Fibroblast of the aortic adventitia (primary cell): ENCODE measurements at places on chromosomes 11 and 22.

GRCh38 chr11:108388576-108388975, 78.8 kb downstream of the C11orf65 start:
- DNase-seq, result no peak

- no peak for DNase-seq
Observed at GRCh38 chr22:33472462-33473344, 414.5 kb upstream of the SYN3 start.

DNA sequence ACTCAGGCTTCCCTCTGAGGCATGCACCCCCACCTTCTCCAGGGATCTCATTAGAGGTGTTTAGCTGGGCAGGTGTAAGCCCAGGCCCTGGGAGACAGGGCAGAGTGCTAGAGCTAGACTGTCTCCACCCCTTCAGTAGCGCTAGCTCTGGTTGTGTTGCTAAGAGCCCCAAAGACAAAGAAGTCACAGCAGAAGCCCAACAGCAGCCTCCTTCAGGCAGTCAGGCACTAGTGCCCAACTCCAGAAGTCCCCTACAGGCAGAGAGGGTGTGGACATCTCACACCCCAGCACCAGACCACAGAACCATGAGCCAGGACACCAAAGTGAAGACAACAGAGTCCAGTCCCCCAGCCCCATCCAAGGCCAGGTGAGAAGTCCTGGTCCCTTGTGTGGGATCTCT, at the start of gene CNGA4:
Gene CNGA4 (plus strand): TSS at position 188 of the 400 bp plus-strand sequence. CDS start 118 bp downstream, at position 306.
- no peak for DNase-seq

GRCh38 chr11:66860449-66860831, 3.6 kb downstream of the LRFN4 start:
- no peak for DNase-seq

DNA sequence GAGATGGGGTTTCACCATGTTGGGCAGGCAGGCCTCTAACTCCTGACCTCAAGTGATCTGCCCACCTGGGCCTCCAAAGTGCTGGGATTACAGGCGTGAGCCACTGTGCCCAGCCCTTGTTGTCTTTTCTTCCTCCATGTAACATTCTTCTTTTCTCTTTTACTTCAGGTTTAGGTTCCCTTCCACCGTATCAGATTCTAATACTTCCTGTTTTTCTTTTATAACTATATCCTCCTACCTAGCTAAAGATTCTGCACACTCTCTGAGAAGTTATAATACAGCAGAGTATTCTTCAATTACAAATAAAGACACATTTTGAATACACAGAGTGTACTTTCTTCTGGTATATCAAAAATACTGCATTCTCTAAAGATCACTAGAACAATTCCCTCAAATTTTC, 33.2 kb upstream of the GAB2 start:
- no peak for DNase-seq

DNA sequence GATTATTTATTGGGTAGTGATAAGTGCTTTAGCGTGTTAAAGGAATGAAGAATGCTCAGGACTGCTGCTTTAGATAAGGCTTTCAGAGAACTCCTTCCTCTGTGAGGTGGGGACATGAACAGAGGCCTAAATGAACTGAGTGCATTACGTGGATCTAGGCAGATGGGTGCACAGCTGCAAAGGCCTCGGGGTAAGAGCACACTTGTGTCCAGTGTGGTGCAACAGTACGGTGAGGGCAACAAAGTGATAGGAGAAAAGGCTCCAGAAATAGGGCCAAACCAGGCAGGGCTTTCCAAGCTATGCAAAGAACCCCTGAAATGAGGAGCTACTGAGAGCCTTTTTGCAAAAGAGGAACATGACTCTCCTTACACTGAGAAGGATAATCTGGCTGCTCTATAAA, 45.3 kb upstream of the ARHGAP32 start:
- no peak for DNase-seq

GRCh38 chr11:126268361-126268707, 361 bp downstream of the SRPRA start:
- DNase-seq, result no peak

DNA sequence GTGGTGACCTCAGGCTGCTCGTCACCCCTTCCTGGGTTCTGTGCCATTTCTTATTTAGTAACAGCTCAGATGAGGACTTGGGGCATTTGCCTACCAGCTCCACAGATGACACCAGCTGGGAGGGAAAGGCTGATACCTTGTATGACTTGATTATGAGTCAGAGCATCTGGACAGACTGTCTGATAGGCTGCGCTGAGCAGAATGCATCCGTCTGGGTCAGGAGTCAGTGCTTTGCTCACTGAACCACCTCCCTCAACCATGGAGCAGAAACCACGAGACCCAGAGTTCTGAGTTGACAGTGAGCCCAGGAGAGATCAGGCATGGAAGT, 6.8 kb downstream of the ST14 start:
- peak; percentile 93 for DNase-seq

DNA sequence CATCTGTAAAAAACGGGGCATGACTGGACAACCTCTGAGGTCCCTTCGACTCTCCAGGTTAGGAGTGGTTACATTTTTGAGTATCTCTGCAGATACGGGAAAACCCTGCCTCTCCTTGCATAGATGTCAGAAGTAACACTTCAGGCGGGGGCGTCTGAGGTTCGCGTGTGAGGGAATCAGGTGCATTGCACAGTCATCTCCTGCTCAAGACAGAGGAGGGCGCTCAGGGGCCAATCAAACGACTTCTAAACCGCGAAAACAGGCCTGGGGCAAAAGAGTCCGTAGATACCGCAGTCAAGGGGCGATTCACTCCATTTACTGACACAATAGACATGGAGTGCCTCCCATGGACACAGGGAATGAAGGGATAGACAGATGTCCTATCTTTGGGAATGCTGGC, 31.7 kb downstream of the KIRREL3 start:
- no peak for DNase-seq

GRCh38 chr11:83691451-83691950, 405.3 kb upstream of the CCDC90B start:
- DNase-seq, result peak; percentile 37

DNA sequence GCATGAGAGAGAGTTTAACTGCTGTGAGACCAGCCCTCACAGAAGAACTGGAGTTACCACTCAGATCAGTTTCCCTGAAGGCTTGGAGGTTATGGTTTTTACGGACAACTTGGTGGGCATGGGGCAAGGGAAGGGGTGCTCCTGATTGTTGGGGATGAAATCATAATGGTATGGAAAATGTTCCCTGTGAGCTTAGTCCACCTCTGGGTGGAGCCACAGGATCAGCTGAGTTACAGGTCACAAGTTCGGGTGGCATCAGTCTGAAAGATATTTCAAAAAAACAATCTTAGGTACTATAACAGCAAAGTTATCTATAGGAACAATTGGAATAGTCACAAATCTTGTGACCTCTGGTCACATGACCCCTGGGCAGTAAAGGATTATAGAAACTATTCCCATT, 162.9 kb downstream of the DLG2 start:
- no peak for DNase-seq

- peak; percentile 56 for DNase-seq
Observed at GRCh38 chr22:22787786-22788459, 99.7 kb upstream of the IGLL5 start.

- no peak for DNase-seq
Observed at GRCh38 chr11:23924226-23924625, 572.6 kb upstream of the LUZP2 start.

DNA sequence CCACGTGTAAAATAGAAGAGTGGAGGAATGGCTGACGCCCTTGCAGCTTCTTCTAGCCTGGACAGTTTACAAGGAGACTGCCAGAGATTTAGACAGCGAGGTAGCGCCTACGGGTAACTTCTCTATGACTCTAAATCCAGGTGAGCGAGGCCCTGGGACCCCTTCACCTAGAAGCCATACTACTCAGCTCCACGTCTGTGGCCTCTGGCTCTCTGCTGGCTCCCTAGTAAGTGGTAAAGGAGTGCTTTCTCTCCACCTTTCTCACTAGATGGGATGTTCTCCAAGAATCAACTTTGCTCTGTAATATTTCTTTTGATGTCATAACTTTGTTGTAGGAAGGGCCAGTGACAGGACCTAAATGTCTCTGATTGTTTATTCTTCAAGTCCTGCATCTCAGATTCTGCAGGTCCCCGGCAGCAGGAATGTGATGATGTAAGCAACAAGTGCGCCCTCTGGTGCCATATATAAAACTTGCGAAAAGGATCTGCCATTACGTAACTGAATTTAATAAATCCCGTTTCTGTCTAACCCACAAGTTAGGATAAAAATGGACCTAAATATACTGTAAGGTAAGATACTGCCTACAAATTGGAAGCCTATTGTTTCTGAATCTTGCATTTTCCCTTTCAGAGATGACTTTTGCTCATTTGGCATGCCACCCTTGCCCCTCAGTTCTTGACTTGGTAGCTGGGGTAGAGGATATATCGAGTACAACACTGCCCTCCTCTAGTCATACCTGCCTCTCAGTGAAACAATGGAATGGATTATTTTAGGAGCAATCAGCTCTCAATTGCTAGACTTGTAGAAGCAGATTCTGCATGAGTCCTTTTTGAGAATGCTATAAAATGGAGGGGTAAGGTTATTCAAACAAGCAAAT, 11.0 kb upstream of the PTPN5 start:
- peak; percentile 79 for DNase-seq

GRCh38 chr22:32509045-32509444, 34.4 kb downstream of the FBXO7 start:
- no peak for DNase-seq

GRCh38 chr11:250740-251299, 14.0 kb downstream of the PSMD13 start:
- peak; percentile 58 for DNase-seq

GRCh38 chr11:68855205-68855981, 13.7 kb upstream of the CPT1A start:
- DNase-seq, result no peak

DNA sequence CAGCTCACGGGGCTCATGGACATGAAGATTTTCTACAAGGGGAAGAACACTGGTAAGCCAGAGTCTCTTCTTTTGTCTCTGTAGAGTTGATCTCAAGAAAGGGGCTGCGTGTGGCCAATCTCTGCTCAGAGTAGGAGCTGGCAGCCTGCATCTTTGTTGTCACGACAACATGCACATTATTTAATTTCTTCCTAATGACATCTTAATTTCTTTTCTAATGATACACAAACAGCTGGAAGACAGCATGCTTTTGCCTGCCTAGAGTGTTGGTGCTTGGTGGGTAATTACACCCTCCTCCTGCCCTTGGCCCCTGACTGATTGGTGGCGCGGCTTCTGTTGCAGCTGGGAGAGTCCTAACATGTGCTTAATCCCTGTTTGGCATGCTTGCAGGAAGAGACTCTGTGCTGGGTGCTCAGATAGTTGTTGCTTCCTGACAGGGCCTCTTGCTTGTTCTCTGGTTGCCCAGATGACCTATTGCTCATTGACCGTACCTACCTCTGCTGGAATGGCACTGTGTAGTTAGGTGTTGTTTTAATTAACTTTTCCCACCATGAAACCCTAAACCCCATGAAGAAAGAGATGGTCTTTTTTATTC, 106.9 kb upstream of the SORL1-AS1 start:
- DNase-seq, result no peak

DNA sequence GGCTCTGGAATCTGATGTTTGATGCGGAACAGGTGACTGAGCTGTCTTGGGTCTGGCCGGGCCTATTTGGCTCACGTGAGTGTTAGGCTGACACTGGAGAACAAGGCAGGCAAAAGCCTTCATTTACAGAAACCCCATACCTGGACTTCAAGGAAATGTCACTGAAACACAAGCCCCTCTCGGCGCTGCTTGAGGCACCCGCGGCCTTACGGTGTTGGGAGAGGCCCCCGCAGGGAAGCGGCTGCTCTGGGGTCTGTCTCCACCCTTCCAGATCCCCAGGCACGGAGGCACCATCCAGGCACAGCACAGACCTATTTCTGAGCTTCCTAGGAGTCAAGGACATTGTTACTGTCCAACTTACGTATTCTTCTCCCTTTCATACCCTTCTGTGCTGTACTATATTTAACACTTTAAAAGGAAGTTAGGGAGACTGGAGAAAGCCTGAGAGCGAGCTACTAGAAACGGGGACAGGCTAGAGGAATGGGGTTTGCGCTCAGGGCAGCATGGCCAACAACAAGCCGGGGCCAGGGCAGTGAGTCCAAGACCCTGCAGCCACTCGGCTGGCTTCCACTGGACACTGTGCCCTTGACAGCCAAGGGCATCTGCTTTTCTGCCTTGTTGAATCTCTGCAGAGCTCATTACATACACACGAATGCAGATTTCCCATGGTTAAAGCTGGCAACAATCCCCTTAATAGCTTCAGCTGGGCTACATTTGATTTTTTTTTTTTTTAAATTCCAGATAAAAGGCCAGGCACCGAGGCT, 23.8 kb downstream of the DRD4 start:
- DNase-seq, result no peak

- peak; percentile 83 for DNase-seq
Observed at GRCh38 chr11:10038521-10039302, 255.3 kb downstream of the SBF2 start.

GRCh38 chr11:83475760-83476159, 189.6 kb upstream of the CCDC90B start:
- DNase-seq, result no peak

GRCh38 chr11:2746401-2747247, 46.8 kb upstream of the KCNQ1OT1 start:
- DNase-seq, result no peak

- DNase-seq, result no peak
Observed at GRCh38 chr11:72584939-72585597, 89.2 kb downstream of the PDE2A start.

DNA sequence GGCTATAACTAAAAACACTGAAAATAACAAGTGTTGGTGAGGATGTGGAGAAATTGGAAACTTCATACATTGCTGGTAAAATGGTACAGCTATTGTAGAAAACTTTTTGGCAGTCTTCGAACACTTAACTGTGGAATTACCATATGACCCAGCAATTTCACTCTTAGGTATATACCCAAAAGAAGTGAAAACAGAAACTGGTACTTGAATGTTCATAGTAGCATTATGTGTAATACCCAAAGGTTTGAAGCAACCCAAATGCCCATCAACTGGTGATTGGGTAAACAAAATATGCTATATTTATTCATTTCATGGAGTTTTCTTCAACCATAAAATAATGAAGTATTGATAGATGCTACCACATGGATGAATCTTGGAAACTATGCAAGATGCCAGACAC, 40.8 kb upstream of the FTH1 start:
- DNase-seq, result no peak

GRCh38 chr11:70669871-70670675, 271.7 kb downstream of the CTTN start:
- no peak for DNase-seq

- DNase-seq, result no peak
Observed at GRCh38 chr22:23068096-23068831, 2.1 kb upstream of the GNAZ start.

- DNase-seq, result no peak
Observed at GRCh38 chr11:77517753-77518152, 43.9 kb upstream of the PAK1 start.

DNA sequence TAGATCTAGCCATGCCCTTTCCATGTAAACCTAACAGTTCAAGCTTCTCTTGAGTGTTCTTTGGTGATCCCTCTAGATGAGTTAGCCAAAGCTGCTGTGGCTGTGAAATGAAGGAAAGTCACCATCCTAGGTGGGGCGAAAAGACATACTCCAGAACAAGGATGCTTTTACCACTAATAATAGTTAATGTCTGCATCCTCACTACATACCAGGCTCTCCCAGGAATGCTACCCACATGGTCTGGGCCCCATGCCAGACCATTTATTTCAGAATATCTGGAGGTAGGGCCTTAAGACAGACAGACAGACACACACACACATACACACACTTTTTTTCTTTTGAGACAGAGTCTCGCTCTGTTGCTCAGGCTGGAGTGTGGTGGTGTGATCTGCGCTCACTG, 14.7 kb downstream of the ABTB2 start:
- peak; percentile 75 for DNase-seq

GRCh38 chr11:98296091-98296880, 724.5 kb upstream of the CNTN5 start:
- DNase-seq, result no peak
